ENCODE measurements at places on chromosomes 1 and 21. TPM values are rescaled to one million over a fixed set of nuclear protein-coding genes. Genes with fewer than 3 reads are reported as not detected.

The RPTN gene
- total RNA-seq: not detected

The HRNR gene
- total RNA-seq: not detected

DNA sequence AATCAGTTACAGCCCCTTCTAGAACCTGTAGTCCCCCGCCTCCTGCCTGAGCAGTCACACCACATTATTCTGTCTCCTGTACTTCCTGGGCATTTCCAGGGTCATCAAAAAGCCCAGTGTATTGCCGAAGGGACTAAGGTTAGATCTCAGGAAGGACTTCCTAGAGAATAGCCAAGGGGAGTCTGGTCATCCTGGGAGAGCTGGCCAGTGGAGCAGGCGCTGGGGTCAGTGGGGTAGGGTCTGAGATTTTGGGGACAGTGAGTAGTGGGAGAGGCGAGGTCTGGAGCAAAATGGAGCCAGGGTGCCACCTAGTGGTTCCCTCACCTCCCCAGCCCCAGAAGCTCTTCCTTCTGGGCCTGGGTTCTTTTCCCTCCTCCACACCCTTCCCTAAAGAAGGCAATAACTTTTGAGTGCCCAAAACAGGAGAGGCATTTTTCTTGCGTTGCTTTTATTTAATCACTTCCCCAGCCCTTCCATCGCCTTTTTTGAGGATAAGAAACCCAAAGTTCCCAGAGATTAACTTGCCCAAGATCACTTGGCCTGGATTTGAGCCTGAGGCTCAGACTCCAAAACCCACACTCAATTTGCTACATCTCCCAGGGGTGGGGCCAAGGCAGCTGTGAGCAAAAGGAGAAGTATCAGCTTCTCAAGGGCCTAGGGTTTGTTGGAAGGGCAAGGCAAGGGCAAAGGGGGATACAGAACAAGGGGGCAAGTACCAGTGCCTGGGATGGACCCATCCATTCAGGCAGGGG lies 7.3 kb upstream of the PMVK start:
- peak; percentile 32 for DNase-seq

- peak; percentile 57 for DNase-seq
Observed at GRCh38 chr1:92960395-92961130, 699 bp downstream of the DIPK1A start.

- no peak for DNase-seq
Observed at GRCh38 chr1:192732787-192733186, 76.1 kb upstream of the RGS2 start.

DNA sequence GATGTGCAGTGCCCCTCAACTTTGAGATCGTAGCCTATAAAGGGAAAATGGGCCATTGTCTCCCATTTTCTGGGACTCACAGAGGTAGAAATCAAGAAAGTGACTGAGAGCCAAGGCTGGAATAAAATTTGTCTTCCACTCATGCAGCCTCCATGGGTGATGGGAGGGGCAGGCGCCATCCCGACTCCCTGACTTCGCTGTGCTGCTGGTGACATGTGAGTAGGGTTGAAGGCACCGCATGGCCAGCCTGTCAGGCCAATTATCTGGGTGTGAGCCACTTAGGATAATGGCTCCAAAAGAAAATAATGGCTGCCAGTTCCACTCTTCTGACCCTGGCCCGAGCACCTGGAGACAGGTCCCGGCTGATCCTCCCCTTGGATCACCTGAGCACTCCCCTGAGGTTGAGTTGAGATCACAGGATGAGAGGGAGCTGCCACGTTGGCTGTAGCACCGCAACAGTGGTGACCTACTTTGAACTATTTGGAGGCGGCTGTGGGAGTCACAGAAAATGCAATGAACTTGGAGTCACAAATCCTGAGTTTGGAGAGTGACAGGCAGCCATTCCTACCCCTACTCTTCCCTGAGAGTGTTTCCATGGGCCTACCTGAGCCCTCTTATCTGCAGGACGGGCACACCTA lies 26.3 kb downstream of the CAPN9 start:
- no peak for DNase-seq

- no peak for DNase-seq
Observed at GRCh38 chr1:204192589-204193352, 3.5 kb downstream of the KISS1 start.

DNA sequence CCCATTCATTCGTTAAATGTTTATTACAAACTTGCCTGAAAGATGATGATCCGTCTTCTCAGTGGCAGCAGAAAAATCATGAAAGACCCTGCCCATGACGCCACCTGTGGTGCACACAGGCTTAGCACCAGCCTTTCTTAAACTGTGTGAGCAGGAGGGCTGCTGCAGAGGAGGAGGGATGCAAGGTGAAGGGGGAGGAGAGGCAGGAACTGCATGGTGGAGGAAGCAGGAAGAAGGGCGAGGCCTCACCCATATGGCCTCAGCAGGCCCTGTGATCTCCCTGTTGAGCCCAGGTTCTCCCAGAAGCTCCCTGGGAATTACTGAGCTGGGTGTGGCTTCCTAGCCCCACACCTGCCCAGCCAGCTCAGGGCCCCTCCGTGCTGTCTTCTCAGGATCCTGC lies 25.0 kb upstream of the RD3 start:
- DNase-seq: no peak
